Activated T-helper 9 cell treated with anti-CD3 and anti-CD28 coated beads, Interleukin-2, amount 50 U/mL, for 16 hours (primary cell): ENCODE measurements at places on chromosomes 11 and 22.

GRCh38 chr11:57604296-57605027, 7.0 kb downstream of the SERPING1 start:
- no peak for DNase-seq

GRCh38 chr11:66912361-66912760, 45.8 kb downstream of the PC start:
- no peak for DNase-seq

DNA sequence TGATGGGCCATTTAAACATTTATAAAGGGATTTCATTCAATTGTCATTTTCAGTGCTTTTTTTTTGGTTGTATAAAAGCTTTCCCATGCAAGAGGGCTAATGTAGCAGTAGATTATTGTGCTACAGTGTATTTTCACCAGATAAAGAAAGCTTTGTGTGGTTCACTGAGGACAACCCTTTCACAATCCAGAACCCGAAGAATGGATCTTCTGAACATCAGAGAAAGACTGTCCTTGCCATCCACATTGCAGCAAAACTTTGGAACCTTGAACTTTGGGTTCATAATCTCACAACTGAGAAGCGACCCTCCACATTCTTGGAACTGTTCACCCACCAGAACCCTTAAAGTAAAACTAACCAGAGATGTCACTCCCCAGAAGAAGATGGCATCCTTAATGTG, 9.3 kb downstream of the APOBEC3H start:
- DNase-seq, result no peak

GRCh38 chr11:64864473-64865285, 13.7 kb downstream of the EHD1 start:
- DNase-seq, result no peak

GRCh38 chr22:50224071-50224470, 20.8 kb downstream of the TUBGCP6 start:
- no peak for DNase-seq
